ENCODE measurements at places on chromosomes 3 and 15. TPM values are rescaled to one million over a fixed set of nuclear protein-coding genes. Genes with fewer than 3 reads are reported as not detected.

GRCh38 chr3:85050821-85051220 is 92.0 kb downstream of the CADM2 start:
- DNase-seq = no peak

DNA sequence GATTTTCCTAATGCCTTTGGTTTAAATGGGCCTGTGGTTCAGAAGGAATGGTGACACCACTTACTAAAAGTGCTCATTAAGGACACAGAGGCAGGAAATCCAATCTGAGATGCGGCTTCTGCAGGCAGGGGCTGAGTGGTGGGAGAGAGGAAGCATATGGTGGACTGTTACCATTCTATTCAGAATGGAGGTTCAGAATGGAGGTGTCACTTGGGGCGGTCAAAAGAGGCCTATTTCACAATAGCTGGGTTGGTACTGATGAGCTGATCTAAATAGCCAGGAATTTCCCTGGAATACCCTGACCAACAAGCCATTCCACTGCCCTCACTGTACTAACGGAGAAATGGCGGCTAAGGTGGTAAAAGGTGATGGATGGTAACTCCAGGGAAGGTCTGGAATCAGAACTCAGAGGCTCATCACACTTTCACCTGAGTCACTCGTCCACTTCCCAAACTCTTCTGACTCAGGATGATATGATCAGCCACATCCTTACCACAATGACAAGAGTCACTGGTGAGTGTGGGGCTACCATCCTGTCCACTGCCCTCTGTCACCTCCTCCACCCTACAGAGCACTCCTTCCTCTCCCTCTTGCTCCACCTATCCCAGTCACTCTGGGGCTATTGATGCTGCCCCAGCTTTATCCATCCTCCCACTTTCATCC is 15.7 kb downstream of the RFT1 start:
- DNase-seq = no peak

DNA sequence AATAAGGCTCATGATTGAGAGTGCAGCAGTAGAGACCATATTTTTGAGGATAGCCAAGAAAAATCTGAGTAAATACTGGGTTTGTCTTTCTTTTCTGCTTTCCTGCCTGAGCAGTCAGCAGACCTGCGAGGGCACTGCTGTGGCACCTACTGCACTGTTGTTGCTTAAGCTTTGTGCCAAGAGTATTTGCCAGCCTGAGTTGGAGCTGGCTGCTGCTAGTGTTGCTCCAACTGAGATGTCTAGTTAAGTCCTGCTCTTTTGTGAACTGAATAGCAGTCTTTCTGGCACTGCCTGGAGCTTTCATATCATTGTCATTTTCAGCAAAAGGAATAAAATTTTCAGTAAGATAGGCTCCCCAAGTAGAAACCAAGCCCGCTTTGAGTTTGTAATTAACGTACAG is 214.5 kb upstream of the P2RY1 start:
- DNase-seq = no peak

Gene MAPKBP1
- total RNA-seq = 27.1 TPM

- DNase-seq = no peak
These were observed 34.2 kb upstream of the CSPG5 start for GRCh38 chr3:47612879-47613278.

DNA sequence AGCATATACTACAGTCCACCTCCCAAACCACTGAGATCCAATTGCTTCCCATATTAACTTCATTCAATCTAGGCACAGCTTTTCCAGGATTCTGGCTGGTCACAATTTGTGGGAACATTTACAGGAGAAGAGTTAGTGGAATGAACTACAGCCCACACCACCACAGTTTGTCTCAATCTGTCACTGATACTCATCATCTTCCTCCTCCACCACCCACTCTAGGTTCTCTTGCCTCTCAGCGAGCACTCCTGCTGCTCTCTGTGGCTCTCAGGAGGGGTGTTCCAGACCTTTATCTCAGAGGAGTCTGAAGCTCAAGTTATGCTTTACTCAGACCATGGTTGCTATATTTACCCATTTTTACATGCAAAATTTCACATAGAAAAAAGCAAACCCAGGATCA is 25.9 kb upstream of the PLA2G4D start:
- DNase-seq = no peak

Gene SLC28A2
- not detected for total RNA-seq
